ENCODE measurements at places on chromosomes 5 and 9. TPM values are rescaled to one million over a fixed set of nuclear protein-coding genes. Genes with fewer than 3 reads are reported as not detected.

DNA sequence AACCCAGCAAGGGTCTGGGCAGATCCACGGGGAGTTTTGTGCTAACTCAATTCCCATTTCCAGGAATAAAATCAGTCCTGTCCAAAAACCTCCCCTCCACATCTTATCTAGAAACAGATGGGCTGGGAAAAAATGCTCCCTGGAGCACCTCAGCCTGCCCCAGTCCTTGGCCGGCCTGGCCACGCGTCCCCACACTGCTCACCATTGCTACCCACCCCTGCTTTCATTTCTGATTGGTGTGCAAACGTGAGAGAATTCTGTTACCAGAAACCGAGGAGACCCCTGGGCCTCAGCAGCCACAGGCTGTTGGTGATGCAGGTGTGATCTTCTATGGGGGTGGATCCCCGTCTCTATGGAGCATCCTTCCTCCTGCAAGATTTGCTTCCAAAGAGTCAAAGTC, 38.0 kb upstream of the OLFM1 start:
- DNase-seq = no peak

DNA sequence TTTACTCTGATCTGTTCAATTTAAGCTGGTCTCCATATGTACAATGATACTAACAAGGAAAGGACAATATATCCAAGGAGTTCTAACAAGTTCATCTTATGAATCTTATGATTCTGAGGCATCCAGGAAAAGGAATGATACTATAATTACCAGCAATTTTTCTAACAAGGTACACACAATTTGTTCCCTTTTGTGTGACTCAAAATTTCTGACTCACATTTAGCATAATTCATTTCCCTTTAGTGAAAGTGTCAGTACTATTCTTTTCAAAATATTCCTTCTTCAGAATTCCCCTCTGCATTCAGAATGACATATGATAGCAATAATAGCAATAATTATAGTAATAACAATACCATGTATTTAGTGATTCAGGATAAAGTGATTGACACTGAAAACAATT, 594.8 kb downstream of the DMRTA1 start:
- DNase-seq = no peak

GRCh38 chr9:72333197-72333596, 31.8 kb downstream of the ZFAND5 start:
- no peak for DNase-seq

- DNase-seq = no peak
These were observed 86.1 kb downstream of the HSD17B3 start for GRCh38 chr9:96215841-96216240.

DNA sequence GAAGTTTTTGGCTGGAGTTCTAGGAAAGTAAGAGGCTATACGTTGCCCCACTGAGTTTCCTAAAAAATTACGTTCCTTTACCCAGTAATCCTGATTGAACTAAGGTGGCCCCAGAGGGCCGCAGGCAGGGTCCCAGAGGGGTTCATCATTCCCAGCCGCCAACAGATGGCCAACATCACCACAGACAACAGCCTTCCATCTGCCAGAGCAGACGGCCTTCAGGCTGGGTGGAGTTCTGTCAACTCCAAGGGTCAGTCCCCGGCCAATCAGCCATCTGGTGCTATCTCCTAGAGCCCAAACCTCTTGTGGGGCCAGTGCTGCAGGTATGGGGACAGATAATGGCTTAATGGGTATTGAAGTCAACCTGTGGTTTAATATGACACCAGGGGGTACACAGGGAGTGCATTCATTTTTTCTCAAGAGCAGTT, 30.4 kb downstream of the TBC1D2 start:
- DNase-seq = no peak

DNA sequence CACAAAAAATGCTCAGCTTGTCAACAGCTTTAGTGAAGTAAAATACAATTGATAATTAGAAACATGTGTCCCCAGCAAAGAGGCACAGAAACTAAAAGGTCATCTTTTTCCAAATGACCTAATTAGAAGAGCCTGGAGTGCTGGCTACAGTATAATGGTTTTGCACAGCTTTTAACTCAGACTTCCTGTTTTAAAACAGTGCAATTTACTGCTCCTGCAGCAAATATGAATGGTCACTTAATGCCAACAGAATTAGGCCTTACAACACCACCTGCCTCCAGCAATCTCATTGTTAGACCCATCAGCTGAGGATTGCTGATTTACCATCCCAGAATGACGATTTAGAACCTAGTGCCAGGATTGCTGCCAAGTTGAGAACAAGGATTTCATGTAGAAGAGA, 239.3 kb downstream of the CETN3 start:
- DNase-seq = no peak

DNA sequence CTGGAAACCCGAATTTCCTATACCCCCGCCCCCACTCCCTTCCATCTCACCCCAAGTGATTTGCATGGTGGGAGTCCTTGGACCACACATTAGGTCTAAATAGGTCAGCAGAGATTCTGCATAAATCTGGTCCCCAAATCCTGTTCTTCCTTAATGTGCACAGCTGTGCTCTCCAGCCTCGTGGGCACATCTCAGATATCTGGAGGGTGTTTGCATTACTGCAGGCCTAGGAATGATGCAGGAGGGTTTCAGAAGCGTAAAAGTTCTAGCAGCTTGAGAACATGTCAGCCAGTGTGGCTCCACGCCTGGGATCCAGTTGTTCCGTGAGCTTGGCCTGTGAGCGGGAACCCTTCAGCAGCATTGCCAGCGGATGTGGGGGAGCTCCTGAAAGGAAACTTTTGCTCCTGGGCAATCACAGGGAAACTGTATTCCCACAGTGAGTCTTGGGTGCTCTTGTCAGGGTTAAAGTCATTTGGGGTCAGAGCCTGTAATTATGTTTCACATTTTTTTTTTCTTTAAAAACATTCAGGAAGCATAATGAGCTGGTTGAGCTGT, 12.9 kb downstream of the ARHGAP26 start:
- no peak for DNase-seq

C8G gene
- not detected for total RNA-seq

ELOVL7 gene
- total RNA-seq = 1.8 TPM

DNA sequence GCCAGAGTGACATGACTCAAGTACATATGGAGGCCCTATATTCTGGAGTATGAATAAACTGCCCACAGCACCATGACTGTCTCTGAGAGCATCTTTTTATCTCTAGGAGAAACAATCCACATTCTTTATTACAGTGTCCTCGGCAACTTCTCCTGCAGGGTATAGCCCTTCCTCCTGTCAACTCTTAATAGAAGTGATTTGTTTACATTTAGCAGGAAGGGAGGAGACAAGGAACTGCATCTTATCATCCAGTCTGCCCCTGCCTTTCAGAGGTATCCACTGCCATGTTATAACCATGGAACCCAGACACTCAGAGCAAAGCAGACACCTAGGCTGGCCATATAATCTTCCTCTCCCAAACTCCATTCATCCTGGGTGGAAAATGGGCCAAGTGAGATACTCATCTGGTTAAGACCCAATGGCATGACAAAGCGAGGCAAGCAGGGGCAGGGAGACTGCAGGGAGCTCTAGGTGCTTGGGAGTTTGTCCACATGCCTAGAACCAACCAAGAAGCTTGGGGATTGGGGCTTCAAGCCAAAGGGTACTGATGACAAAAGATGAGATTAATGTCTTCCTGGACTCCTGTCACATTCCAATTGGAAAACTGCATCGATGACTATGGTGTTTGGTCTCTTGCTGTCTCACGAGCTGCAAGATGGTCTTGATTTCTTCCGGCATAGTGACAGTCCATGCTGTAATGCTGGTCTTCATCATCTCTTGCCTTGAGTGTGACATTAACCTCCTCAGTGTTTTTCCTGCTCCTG, 620.5 kb upstream of the KLF4 start:
- no peak for DNase-seq

ARHGEF39 gene
- total RNA-seq = 0.42 TPM

DNA sequence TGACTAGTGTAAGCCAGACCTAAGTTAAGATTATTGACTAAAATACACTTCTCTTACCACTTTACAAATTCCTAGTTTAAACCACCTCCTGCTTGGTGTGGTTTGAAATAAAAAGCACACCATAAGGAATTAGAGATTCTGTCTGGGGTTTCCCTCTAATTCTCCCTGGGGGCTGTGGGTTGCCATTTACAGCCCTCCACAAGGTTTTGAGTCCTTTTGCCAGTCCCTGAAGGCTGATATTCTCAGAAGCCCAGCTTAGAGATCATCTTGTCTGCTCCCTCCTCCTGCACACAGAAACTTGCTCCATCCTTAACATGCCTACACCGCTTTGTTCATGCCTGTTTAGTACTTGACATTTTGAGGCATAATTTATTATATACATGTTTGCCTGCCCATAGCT, 7.2 kb upstream of the LMNB1 start:
- DNase-seq = no peak

DBH gene
- total RNA-seq = 234 TPM

DNA sequence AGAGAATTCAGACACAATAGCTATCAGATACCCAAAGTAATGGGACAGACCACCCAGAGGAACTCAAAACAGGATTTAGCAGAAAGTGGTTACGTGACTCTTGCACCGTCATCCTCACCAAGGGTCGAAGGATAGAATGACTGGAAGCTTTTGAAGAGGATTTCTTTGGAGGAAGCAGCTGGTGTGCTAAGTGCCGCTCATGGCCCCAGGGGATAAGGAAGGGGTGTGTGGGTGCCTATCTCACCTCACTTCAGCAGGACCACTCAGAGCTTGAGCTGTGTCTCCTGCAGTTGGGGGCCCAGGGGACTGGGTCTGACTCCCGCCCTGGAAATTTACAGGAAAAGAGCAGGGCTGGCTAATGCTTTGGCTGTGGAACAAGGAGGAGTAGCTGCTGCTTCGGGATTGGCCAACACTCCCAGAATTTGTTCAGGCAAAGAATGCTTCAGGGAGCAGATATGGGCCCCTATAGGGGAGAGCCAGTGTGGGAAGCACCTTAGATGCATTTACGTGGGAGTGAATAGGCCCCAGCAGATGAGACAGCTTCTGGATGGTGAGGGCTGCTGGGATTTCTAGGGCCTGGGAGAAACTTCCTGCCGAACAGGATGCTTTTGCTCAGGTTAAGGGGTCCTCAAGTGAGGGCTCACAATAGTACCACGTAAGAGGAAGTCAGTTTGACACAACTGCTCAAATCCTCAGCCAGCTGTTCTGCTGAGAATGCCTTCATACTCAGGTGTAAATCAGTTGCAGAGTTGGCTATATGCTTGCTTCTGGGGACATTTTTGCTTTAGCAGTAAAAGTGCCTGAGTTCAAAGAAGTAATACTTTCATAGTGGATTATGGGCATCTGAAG, 29.1 kb upstream of the TOMM5 start:
- DNase-seq = no peak

GRCh38 chr9:125483697-125484096, 222.1 kb downstream of the GAPVD1 start:
- no peak for DNase-seq

GRCh38 chr5:65125591-65126541, 355.9 kb downstream of the ADAMTS6 start:
- DNase-seq = no peak

PAEP gene
- total RNA-seq = not detected

DNA sequence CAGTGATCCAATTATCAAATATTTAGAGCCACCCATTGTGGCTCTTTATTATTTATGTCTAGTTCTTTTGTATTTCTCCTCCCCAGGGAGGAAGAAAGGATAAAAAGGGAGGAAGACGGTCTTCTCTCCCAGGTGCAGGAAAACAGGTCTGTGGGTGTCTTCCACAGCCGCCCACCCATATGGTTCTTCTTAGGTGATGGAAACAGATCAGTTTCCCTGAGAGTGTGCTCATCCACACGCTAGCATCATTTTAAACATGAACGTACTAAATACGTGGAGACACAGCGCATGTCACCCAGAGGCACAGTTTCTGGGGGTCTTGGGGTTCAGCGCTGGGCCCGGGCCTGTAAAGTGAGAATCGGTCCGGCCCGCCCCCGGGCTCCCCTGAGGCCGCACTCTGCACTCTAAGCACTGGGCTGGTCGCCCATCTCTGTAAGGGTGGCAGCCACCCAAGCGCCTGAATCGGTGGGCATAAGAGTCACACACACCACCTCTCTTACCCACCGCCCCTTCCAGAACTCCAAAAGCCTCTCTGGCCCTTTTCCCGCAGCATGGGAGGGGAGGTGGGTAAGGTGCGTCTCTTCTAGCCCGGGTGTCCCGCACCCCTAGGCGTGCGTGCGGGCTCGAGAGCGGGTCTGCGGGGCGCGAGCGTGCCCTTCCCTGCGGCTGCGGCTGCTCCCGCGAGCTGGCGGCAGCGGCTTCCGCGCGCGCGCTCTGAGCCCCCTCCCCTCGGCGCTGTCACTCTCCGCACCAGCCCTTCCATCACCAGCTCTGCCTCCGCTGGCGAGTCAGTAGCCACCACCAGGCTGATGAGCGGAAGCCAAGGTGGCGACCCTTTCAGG, 1.3 kb downstream of the PTCH1 start:
- DNase-seq = no peak

ELAVL2 gene
- total RNA-seq = 0.78 TPM

- no peak for DNase-seq
These were observed 13.2 kb downstream of the DOCK8 start for GRCh38 chr9:227860-228259.

DNA sequence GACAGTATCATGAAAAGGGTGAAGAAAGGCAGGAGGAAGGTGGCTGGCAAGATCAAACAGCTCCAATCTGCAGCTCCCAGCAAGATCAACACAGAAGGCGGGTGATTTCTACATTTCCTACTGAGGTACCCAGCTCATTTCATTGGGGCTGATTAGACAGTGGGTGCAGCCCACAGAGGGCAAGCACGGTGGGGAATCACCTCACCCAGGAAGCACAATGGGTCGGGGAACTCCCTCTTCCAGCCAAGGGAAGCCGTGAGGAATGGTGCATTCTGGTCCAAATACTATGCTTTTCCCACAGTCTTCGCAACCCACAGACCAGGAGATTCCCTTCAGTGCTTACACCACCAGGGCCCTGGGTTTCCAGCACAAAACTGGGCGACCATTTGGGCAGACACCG, 66.8 kb downstream of the CAMSAP1 start:
- no peak for DNase-seq

C5orf52 gene
- total RNA-seq = not detected

GRCh38 chr9:125141251-125141650, 2.1 kb downstream of the SCAI start:
- DNase-seq = no peak

GRCh38 chr9:91445135-91445534, 21.5 kb upstream of the NFIL3 start:
- DNase-seq = no peak

Data from adrenal gland (tissue), 19 donors.